ENCODE measurements at places on chromosomes 3 and 15. TPM values are rescaled to one million over a fixed set of nuclear protein-coding genes. Genes with fewer than 3 reads are reported as not detected.

Gene ZBED2
- not detected for polyA plus RNA-seq

Gene KBTBD12
- polyA plus RNA-seq, result 17.0 TPM

Gene GPR27
- 3.8 TPM for polyA plus RNA-seq

Gene CCR3
- 0.16 TPM for polyA plus RNA-seq

Gene ZDHHC23
- 1.9 TPM for polyA plus RNA-seq

Gene GPR149
- 0.11 TPM for polyA plus RNA-seq

Gene GABRR3
- not detected for polyA plus RNA-seq

All from muscle of arm (tissue), 14 donors.